Ovary (tissue), 10 donors: ENCODE measurements at places on chromosomes 6 and 20.

DNA sequence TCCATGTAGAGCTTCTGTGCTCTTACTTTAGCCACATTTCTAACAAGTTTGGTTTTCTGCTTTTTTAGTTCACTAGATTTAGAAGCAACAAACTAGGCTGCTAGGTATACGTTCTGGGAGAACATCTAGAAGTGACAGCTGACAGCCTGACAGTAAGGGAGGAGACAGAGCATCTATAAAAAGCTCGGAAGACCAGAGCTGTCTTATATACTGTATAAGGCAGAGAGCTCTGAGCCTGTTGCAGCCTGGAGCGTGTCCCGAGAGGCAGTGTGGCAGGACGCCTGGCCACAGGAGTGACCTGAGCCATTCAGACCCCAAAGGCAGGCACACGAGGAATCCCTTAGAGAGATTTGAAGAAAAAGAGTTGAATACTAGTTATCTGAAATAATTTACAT lies 24.6 kb downstream of the PPP1R14C start:
- no peak for DNase-seq

- no peak for DNase-seq
These were observed 10.5 kb downstream of the SNX3 start for GRCh38 chr6:108250240-108250866.

- no peak for DNase-seq
These were observed 22.5 kb downstream of the THBS2 start for GRCh38 chr6:169230946-169231789.

DNA sequence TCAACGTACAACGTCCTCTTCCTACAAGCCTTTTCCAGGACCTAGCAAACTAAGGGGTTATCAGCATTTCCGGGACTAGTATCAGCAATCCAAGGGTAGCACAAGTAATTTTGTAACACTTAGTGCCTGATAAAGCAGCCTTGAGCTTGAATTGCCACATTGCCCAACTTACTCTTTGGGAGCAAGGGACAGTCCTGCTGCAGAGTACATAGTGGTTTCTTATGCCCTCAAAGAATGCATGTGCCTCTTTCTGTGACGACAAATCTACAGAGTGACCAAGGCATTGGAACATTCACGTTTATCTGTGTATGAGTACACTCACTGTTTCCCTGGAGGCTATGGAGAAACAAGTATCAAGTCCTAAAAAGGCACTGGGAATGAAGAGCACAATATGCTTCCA lies 3.2 kb upstream of the ID4 start:
- no peak for DNase-seq
